ENCODE measurements at places on chromosomes 1 and 21. TPM values are rescaled to one million over a fixed set of nuclear protein-coding genes. Genes with fewer than 3 reads are reported as not detected.

DNA sequence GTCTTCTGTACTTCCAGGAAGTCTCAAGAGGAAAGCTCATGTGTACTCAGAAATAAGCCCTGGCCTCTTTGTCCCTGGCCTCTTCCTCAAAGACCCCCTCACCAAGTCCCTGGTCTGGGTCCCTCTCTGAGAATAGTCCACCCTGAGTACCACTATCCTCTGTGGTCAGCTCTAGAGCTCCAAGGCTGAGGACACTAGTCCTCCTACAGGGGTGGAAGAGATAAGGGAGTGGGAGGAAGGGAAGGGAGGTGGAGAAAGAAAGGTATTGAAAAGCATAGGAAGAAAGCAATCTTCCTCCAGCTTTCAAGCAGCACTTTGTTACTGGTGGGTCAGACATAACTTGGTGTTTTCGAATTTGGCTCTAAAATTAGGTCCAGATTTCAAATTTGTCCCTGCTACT lies 181.4 kb downstream of the NRIP1 start:
- no peak for DNase-seq

- no peak for DNase-seq
These were observed 60.4 kb downstream of the DIP2A start for GRCh38 chr21:46518983-46519583.

DNA sequence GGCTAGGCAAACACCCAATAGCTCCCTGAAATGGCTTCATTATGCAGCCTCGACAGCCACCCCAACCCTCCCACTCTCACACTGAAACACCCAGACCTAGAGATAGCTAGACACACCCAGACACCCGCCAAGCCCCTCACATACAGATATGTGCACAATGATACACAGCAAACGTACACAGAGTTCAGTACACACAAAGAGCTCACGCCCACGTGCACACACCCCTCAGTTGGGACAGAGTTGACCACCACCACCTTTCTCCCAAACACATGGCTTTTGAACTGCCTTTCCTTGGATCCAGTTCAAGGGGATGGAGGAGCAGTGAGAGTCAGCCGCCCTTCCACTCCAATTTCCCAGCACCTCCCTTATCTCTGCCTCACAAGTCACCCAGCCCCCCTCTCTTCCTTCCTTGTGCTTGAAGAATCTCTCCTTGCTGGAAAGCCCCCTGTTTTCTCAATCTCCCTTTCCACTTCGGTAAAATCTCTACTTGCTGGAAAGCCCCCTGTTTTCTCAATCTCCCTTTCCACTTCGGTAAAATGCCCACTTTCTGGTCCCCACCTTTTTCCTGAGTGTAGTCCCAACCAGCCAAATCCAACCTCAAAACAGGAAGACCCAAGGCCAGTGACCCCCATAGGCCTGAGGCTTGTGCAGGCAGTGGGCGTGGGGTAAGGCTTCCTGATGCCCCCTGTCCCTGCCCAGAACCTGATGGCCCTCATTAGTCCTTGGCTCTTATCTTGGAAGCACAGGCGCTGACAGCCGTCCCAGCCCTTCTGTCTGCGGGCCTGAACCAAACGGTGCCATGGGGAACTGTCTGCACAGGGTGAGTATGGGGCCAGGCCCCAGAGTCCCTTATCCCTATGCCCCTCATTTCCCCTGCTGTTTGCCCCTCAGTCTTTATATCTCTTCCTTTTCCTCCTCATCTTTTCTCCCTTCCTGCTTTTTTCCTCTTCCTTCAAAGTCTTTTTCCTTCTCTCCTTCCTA lies at the start of gene ACKR1:
Gene ACKR1 (plus strand): TSS at position 715 of the 981 bp plus-strand sequence. CDS start 85 bp downstream, at position 800.
- DNase-seq = no peak

Gene HRNR
- polyA plus RNA-seq = 0.93 TPM

All from left renal pelvis (tissue), 4 donors.